ENCODE measurements at places on chromosomes 7 and 10.

DNA sequence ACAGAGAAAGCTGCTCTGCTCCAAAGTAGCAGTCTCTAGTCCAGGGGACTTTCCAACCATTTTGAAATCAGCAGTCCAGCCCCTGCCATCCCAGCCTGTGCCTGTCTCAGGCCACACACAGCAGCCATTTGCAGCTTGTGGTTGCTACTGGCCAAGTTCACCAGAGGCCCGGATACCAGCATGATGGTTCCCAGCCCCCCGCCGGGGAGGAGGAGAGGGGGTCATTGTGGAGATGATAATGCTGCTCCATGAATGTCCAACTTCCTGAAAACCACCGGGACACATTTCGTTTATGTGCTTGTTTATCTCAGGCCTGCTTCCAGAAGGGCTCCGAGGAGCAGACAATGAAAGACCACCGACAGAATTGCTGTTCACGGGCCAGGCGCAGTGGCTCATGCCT lies 160.0 kb downstream of the UBE2H start:
- DNase-seq = no peak

DNA sequence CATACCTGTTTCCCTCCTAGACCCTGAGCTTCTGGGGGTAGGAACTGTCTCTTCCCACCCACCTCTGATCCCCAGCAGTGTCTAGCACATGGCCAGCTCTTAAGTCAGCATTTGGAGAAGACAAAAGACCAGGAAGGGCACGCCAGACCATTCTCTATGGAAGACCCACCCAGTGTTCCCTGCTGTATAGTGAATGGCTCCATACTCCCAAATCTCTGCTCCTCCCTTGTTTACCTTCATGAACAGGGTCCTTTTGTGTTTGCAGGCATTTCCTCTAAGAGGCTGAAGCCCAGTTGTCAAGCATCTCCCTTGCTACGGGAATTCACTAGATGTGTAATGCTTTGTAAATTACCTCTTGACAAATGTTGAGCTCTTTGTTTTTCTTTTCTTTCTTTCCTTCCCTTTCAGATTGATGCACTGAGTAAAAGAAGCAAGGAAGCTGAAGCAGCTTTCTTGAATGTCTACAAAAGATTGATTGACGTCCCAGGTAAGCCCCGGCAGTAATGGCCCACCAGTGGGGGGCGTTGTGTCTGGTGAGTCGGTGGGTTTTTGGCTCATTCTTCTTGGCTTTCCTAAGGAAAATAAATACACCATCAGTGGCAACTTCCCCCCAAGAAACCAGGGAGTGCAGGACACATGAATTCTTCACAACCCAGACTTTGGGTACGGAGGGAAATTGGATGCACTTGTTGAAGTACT lies 216.6 kb upstream of the SH2B2 start:
- DNase-seq = no peak

DNA sequence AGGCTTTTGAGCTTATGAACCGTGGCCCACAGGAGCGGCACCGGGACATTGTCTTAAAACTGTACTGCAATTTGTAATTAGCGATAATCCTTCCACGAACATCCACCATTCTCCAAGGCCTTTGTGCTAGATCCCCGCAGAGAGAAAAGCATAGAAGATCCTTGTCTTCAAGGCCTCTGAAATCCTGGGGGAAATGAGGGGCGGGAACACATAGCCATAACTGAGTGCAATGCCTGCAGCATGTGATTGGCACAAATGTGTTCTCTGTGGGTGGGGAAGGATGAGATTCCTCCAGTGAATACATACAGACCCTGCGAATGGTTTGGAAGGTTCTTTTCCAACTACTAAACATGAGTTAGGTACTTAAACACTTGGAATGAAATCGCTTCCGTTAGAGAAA lies 25.9 kb upstream of the PROSER2 start:
- DNase-seq = no peak

- no peak for DNase-seq
Measured at GRCh38 chr7:144969787-144970186, 133.9 kb upstream of the TPK1 start.

DNA sequence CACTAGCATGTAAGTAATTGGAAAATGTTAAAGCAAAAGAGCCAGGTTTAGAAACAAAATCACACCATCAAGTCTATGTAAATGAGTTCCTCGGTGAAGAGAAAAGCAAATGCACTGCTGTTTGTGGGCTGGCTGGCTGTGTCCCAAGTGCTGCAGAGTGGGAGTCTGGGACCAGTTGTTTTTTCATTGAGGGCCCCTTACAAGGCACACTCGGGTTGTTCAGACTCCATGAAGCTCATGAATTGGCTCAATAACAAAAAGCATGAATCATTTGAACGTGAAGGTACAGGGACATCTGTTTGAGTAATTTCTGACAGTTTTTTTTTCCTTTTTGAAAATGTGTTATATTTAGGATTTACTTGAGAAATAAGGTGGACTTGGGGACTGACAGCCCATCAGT lies 28.0 kb downstream of the GRK5 start:
- no peak for DNase-seq

GRCh38 chr10:67308912-67309311 lies 383.1 kb downstream of the LRRTM3 start:
- no peak for DNase-seq

Measured in stimulated activated CD4-positive, alpha-beta T cell treated with anti-CD3 and anti-CD28 coated beads, Interleukin-15, amount 100 ng/mL, for 1 hour (primary cell).